SJSA1 (cell line): ENCODE measurements at places on chromosomes 13 and 19.

- DNase-seq: peak; percentile 85
Observed at GRCh38 chr19:13036366-13036976, 41.2 kb downstream of the NFIX start.

DNA sequence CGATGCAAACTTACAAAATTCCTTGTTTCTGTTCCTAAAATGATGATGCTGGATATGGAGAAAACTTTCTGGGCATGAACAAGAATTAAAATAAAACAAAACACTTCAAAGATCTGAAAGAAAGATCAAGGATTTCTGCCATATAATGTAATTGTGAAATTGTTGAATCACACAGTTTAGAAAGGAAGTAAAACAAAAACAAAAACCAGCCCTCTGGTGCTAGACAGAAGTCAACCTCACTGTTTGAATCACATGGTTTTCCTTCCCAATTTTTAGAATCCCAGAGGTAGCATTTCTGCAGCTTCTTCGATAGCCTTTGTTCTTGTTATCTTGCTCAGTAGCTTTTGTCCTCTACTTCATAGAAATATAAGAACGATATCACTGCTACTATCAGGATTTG, 118.2 kb upstream of the ARGLU1 start:
- no peak for DNase-seq

DNA sequence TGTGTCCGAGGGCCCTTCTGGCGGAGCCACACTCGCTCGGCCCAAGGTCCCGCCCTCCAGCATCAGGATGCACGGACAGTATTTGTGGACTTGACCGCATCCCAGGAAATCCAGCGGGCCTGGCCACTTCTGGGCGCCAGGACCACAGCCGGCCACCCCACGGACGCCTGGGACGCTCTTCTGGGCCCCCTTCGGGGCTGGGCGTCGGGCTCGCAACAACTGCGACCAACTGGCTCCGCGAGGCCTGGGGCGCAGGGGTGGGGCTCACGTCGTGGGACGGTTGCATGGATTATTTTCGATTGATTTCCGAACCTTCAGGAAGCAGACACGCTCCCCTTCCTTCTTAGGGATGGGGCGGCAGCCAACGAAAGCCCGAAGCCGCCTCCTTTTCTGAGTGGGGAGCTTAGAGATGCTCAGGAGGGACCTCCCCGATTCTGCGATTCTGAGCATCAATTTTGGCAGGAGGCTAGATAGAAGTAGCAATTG, 521 bp upstream of the NUP58 start:
- DNase-seq: no peak

GRCh38 chr19:14056741-14057356, 5.0 kb downstream of the PALM3 start:
- DNase-seq: no peak

DNA sequence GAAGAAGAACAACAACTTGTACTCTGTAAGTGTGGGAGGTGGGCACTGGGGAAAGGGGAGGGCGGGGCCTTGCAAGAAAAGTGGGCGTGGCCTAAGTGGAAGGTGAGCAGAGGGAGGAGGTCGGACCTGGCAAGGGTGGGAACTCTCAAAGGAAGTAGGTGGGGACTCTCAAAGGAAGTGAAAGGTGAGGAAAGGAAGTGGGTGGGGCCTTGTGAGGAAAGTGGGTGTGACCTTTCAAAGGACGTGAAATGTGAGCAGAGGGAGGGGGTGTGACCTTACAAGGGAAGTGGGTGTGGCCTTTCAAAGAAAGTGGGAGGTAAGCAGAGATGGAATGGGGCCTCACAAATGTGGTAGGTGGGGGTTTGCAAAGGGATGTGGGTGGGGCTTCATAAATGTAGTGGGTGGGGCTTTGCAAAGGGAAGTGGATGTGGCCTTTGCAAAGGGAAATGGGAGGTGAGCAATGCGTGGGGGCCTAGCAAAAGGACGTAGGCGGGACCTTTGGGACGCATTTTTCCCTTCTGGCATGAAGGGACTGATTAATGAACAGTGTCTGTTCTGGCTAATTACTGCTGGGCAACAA, 25.9 kb downstream of the ACSBG2 start:
- DNase-seq: no peak

DNA sequence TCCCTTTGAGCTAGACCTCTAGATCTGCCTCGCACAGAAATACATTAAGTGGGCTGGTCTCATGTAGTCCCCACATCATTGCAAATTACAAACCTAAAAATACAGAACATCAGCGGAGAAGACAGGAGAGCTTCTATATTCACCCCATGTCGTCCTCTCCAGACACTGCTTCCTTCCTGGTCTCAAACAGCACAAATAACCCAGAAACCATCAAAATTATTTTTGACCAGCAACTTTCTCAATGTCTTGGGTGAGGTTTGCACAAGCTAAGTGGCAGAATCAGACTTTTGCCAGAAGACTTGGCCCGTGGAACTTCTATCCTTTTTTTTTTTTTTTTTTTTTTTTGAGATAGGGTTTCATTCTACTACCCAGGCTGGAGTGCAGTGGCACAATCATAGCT, 28.2 kb downstream of the CLEC17A start:
- no peak for DNase-seq

GRCh38 chr19:49884760-49885159, 7.3 kb downstream of the TBC1D17 start:
- no peak for DNase-seq

DNA sequence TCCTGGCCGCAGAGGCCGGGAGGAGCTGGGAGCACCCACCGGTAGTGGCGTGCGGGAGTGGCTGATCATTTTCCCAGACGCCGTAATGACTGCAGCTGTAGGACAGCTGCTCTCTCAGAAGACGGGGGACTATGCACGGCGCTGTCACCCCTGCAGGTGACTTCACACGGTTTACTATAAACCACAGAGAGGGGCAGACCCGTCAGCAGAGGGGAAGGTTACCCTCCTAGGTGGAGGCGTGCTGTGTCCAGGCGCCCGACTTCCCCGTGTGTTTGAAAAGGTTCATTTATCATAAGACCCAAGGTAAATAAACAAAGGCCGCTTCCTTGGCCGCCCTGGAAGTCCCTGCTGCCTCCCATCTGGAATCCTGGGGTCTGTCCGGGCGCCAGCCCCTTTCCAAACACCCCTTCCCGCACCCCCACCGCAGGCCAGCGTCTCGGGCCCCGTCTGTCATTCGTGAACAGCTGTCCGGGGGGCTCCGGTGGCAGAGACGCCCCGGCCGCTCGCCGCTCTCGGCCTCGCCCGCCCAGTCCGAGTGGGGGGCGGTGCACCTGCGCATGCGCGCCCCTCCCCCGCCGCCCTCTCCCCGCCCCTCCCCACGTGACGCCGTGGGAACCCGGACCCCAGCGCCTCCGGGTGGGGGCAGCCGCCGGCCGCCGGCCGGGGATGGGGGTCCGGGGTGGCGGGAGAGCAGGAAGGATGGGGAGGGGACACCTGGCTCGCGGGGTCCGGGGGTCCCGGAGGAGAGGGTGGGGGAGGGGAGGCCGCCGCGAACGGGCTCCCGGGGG, 915 bp downstream of the SHC2 start:
- no peak for DNase-seq

DNA sequence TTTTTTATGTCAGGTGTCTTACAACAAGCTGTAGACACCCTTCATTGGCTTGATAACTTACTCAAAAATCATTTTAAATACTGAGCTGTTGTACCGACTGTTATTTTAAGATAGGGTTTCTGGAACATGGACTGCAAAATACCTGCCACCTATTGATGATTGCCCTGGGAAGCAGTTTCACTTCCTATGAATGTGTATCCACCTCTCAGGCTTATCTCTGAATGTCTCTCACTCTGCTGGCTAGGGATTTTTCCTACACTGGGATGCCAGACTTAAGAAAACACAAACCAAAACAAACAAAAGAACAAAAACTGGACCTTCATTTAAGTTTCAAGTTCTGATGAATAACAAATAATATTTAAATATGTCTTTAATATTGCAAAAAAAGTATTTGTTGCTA, 663.7 kb downstream of the EFNB2 start:
- no peak for DNase-seq

DNA sequence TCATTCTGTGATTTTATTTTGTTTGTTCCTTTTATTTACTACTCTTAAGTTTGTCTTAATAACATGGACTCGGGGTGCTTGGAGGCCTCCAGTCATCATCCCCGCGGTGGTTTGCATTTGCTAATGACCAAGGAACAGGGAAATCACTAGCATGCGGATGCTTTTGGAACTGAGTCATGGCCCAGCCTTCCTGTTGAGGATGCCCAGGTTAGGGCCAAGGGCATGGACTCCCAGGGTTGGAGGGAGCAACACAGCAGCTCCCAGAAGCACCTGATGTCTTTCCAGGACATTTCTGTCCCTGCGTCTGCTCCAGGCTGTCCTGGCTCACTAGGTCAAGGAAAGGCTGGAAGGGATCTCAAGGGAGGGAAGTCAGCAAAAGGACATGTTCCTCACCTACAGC, 423.7 kb upstream of the TSHZ3 start:
- DNase-seq: no peak

DNA sequence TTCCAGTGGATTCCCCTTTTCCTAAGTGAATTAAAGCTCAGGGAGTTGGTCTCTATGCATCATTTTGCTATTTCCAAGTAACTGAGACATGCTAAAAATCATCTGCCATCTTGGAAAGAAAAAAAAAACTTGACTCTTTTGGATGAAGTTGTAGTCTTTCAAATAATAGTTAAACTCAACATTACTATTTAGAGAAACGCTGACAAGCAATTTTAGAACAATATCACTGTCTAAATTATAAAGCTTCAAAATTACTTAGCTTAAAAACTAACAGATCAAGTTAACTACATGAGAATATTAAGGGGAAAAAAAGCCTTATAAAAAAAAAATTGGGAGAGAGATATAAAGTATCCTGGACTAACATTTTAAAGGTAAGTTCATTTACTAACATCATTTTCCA, 68.5 kb downstream of the STOML3 start:
- no peak for DNase-seq

GRCh38 chr19:45473682-45474605, 6.1 kb downstream of the FOSB start:
- no peak for DNase-seq

GRCh38 chr13:102940143-102940542, 94.3 kb downstream of the ERCC5 start:
- DNase-seq: no peak

DNA sequence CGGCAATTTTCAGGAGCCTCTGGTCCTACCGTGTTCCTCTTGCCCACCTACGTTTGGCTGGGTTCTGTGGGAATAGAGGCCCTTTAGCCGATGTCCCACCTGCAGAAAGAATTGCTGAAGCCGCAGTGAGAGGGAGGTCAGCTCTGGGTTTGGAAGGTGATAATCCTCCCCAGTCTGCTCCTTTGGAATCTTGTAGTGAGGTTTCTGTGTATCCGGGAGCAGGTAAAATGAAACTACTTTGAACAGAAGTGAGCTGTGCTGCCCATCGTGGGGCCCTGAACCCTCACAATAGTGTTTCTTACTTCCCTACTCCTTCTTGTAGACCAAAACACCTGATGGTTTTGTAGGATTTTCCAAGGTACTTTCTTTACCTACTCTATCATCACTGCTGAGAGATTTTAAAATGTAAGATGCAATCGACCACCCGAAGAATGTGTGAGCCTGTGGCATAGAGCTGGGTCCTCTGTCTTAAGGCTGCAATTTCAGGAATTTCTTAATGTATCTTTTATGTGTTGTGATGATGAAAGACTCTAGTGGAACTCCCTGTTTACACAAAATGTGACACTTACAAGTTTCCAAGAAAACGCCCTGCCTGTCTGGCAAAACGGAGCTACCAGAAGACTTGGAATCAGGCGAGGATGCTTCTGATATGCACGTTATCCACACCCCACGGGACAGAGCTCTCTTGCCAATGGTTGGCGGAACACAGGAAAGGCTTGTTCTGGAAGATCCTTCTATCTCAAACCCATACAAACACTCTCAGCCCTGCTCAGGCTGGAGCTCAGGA, 76.1 kb downstream of the RGCC start:
- no peak for DNase-seq

GRCh38 chr19:17202249-17202648, 12.9 kb upstream of the USE1 start:
- DNase-seq: peak; percentile 59

DNA sequence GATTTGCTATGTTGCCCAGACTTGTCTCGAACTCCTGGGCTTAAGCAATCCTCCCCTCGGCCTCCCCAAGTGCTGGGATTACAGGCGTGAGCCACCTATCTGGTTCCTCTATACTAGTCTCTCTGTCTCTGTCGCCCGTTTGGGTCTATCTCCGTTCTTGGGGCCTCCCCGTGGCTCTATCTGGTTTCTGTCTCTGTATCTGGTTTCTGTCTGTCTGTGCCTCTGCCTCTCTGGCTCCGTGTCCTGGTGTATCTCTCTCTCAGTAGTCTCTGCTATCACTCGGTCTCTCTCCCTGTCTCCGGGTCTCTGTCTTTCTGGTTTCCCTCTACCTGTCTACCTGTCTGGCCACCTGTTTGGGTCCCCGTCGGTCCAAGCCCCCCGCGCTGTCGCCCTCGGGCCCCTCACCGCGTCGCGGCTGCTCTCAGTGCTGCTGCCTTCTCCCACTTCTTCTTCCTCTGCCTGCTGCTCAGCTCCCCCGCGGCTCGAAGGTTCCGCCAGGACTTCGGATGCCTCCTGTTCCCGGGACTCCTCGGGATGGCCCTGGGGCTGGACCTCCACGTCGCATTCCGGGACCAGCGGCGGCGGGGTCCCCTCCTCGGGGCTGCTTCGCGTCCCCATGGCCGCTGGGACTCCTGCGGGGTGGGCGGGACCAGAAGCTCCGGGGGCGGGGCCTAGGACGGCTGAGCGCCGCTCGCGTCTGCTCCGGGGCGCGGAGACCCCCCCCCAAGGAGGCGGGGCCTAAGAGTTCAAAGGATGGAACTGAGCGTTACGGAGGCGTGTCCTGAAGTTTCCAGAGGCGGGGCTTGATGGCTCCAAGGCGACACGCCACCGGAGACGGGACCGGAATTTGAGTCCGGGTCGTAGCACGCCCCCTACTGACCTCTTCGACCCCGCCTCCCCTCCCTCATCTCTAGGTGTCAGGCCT, 783 bp downstream of the PHLDB3 start:
- peak; percentile 97 for DNase-seq

- DNase-seq: no peak
Observed at GRCh38 chr13:50248516-50249143, 233.4 kb downstream of the KCNRG start.

DNA sequence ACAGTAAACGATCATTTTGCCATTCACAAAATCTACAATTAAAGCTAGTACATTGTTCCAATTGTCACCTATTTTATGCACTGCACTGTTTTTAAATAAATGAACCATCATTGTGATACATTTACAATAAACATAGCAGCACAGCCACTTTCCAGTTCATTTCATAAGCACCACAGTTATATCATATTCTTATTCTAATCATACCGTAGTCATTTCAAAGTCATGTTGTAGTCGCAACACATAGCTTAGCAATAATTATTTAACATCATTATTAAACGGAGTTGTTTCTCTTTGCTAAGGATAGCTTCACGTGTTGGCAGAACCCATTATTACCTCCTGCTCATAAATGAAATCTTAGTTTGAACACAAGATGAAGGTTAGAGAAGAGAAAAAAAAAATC, 2.2 kb upstream of the PCDH9 start:
- DNase-seq: no peak

DNA sequence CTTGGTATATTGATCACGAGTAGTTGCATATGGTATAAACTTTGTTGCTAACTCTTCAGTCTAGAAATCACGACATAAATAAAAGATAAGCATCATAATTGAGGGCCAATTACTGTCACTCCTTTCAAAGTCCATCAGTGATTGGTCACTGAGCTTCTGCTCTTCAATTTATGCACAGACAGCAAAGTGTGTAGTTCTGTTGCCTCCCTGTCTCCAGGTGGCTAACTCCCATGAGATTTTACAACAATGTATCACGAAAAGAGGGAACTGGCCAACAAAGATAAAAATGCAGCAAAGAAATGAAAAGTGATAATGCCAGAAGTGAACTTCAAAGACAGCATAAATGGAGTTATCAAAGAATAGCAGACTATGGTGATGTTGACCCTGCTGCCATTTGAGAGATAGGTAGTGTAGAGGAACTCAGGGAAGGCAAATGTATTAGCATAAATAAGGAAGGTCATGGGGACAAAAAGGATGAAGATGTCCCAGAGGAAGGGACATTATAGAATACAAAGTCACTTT, 12.7 kb upstream of the TNFSF14 start:
- no peak for DNase-seq
